ENCODE measurements at places on chromosomes 2 and 18. TPM values are rescaled to one million over a fixed set of nuclear protein-coding genes. Genes with fewer than 3 reads are reported as not detected.

HOXD13 gene
- not detected for total RNA-seq

COL4A3 gene
- 1.1 TPM for total RNA-seq

G6PC2 gene
- not detected for total RNA-seq

DNAJC5G gene
- not detected for total RNA-seq

FARSB gene
- 4.4 TPM for total RNA-seq

HRH4 gene
- total RNA-seq = not detected

FRZB gene
- 42.5 TPM for total RNA-seq

MOGAT1 gene
- not detected for total RNA-seq

HOXD9 gene
- not detected for total RNA-seq

MFSD2B gene
- not detected for total RNA-seq

DNA sequence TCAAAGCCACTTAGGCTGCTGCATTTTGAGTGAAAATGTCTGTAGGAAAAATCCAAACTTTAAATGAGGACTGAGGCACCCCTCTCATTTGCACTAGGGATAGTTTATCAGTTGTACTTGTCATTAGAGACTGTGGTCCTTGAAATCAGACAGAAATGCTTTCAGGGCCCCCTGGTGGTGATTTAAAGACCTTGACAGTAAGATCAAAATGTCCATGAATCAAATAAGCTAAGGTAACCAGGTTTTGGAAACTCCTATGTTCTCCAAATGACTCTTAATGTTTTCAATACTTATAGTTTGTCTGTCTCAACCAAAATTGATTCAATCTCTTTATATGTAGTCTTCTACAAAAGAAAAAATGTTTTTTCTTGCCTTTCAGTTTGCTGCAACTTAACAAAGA is 28.8 kb upstream of the DDX18 start:
- H3K36me3 ChIP-seq = no peaks in the 10 kb centered on the region

GRCh38 chr2:234285541-234285940 is 211.3 kb downstream of the ARL4C start:
- no peak for DNase-seq
- no peaks in the 10 kb centered on the region for H3K4me1 ChIP-seq
- H3K27me3 ChIP-seq = no peaks in the 10 kb centered on the region
- H3K36me3 ChIP-seq = no peaks in the 10 kb centered on the region
- no peak overlapping the region for H3K27ac ChIP-seq

- H3K4me3 ChIP-seq = no peak overlapping the region
- H3K27ac ChIP-seq = no peak overlapping the region
- no peaks in the 10 kb centered on the region for H3K36me3 ChIP-seq
- H3K27me3 ChIP-seq = no peaks in the 10 kb centered on the region
- no peak for DNase-seq
These were observed 642.7 kb downstream of the NR4A2 start for GRCh38 chr2:155689791-155690190.

- no peak overlapping the region for H3K27ac ChIP-seq
- H3K27me3 ChIP-seq = no peaks in the 10 kb centered on the region
- no peak for DNase-seq
- H3K36me3 ChIP-seq = no peaks in the 10 kb centered on the region
These were observed 40.9 kb upstream of the RASGRP3 start for GRCh38 chr2:33435518-33435917.

GRCh38 chr2:136154384-136154783 is 36.4 kb upstream of the CXCR4 start:
- no peaks in the 10 kb centered on the region for H3K4me1 ChIP-seq
- no peak overlapping the region for H3K4me3 ChIP-seq
- no peaks in the 10 kb centered on the region for H3K36me3 ChIP-seq
- DNase-seq = no peak

- H3K27ac ChIP-seq = peak overlapping the region; percentile 92
- H3K36me3 ChIP-seq = no peaks in the 10 kb centered on the region
- H3K27me3 ChIP-seq = no peaks in the 10 kb centered on the region
- peak overlapping the region; percentile 95 for H3K4me3 ChIP-seq
- DNase-seq = no peak
These were observed 2.1 kb downstream of the RNF149 start for GRCh38 chr2:101306410-101306809.

- no peaks in the 10 kb centered on the region for H3K36me3 ChIP-seq
- no peak for DNase-seq
- peak overlapping the region; percentile 69 for H3K27ac ChIP-seq
- peaks cover 46% of the 10 kb centered on the region for H3K4me1 ChIP-seq
These were observed 158.3 kb downstream of the LDLRAD4 start for GRCh38 chr18:13376841-13377351.

GRCh38 chr18:26614374-26614773 is 66.0 kb upstream of the KCTD1 start:
- H3K27me3 ChIP-seq = no peaks in the 10 kb centered on the region
- no peaks in the 10 kb centered on the region for H3K36me3 ChIP-seq

DNA sequence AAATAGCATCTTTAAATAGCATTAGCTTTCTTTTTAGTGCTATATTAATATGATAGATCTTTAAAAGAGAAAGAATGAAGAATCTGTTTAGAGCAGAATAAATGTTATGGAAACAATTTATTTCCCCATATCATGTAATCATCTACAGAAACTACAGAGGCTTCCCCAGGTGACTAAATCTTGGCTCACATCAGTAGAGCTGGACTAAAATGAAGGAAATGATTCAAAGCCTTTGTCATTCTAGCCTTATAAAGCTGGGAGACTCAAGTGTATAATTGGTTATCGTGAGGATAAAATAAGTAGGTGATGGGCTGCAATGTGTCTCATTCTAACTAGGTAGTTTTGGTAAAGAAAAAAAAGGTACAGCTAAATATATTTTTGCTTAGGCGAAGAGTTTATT is 83.2 kb upstream of the UNC80 start:
- no peaks in the 10 kb centered on the region for H3K4me1 ChIP-seq
- no peaks in the 10 kb centered on the region for H3K36me3 ChIP-seq
- H3K4me3 ChIP-seq = no peak overlapping the region

GRCh38 chr2:36352701-36353100 is 2.9 kb upstream of the CRIM1 start:
- H3K27ac ChIP-seq = peak overlapping the region; percentile 48
- H3K27me3 ChIP-seq = no peaks in the 10 kb centered on the region
- H3K4me3 ChIP-seq = no peak overlapping the region
- no peak for DNase-seq
- no peaks in the 10 kb centered on the region for H3K36me3 ChIP-seq
- peaks cover 12% of the 10 kb centered on the region for H3K4me1 ChIP-seq

GRCh38 chr2:102735416-102736109 is 26.3 kb upstream of the TMEM182 start:
- no peaks in the 10 kb centered on the region for H3K4me1 ChIP-seq
- no peaks in the 10 kb centered on the region for H3K36me3 ChIP-seq
- H3K4me3 ChIP-seq = peak overlapping the region; percentile 89
- no peak for DNase-seq

DNA sequence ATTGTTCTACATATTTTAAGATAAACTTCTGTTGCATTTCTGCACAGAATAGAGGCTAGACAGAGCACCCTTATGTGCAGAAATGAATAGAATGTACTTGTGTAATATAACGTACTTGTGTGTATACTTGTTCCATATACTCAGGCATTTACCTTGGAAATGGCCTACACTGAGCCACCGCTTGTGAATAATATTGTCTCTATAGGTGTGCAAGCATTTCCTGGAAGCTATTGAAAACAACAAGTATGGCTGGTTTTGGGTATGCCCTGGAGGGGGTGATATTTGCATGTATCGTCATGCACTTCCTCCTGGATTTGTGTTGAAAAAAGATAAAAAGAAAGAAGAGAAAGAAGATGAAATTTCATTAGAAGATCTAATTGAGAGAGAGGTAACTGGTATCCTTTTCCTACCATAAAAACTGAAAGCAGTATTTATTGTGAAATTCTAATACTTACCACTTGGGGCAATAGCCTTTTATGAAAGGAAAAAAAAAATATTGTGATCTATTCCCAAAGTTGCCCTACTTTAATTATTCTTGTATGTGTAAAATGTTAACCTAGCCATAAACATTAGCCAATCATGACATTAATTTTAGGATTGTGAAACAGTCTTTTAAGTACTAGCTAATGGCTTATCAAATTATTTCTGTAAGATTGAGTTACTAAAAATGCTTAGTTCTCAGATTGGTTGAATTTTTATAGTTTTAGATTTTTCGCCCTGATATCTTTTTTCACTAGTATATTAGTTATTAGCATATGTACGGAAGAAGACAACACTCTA is 18.0 kb downstream of the ZC3H15 start:
- peaks cover 50% of the 10 kb centered on the region for H3K36me3 ChIP-seq
- H3K4me3 ChIP-seq = no peak overlapping the region
- H3K27ac ChIP-seq = no peak overlapping the region
- no peaks in the 10 kb centered on the region for H3K4me1 ChIP-seq
- no peak for DNase-seq
- no peaks in the 10 kb centered on the region for H3K27me3 ChIP-seq

DNA sequence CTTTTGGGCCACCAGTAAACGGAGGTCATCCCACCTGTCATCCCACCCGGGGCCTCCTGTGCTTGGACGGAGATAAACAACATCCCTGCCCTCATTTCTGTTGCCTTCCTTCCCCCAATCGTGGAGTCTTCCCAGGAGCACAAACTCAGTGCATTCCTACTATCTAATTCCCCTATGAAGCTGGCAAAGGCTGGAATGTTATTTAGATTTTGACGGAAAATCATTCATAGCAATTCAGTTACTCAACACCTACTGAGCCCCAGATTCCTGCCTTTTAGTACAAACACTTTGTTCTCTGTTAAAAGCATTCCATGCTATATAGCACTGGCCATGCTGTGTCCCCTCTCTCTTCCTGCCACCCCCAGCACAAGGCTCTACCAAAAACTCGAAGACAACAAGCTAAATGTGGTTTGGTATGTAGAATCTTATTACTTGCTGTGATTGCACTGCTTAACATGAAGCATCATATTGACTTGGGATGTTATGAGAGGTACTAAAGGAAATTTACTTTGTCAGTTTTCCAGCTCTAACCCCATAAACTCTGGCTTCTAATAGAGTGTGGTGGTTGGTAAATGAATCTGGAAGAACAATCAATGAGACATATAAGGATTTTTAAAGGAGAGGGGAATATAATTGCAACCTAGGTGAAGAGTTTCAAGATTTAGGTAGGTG is 32.3 kb upstream of the IMPA2 start:
- peaks cover 3% of the 10 kb centered on the region for H3K4me1 ChIP-seq
- no peak for DNase-seq
- H3K27ac ChIP-seq = peak overlapping the region; percentile 25
- no peak overlapping the region for H3K4me3 ChIP-seq
- no peaks in the 10 kb centered on the region for H3K36me3 ChIP-seq
- no peaks in the 10 kb centered on the region for H3K27me3 ChIP-seq

- H3K4me1 ChIP-seq = no peaks in the 10 kb centered on the region
- H3K27me3 ChIP-seq = no peaks in the 10 kb centered on the region
- DNase-seq = no peak
- no peak overlapping the region for H3K27ac ChIP-seq
- H3K4me3 ChIP-seq = no peak overlapping the region
These were observed 28.0 kb downstream of the PNO1 start for GRCh38 chr2:68185541-68186164.

DNA sequence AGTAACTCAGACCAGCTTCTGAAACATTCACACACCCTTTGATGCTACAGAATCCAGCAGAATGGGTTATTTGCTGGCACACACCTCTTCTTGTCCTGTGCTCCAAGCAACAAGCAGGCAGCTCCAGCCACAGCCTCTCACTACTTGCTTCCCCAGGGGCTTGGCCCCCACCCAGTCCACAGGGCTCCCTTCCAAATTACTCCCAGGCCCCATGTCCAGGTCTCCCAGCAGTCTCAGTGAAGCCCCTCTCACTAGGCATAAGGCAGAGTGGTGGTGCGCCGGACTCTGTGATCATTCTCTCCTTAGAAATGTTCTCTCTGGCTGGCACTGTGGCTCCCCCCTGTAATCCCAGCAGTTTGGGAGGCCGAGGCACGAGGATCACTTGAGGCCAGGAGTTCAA is 25.9 kb downstream of the ITM2C start:
- H3K36me3 ChIP-seq = no peaks in the 10 kb centered on the region
- no peak for DNase-seq
- H3K4me3 ChIP-seq = no peak overlapping the region
- no peaks in the 10 kb centered on the region for H3K27me3 ChIP-seq
- H3K4me1 ChIP-seq = no peaks in the 10 kb centered on the region

Data from ascending aorta (tissue), 2 donors.